AML-193 (cell line): ENCODE measurements at places on chromosomes 7 and 10.

- no peak for DNase-seq
These were observed 402.2 kb downstream of the DNAJB6 start for GRCh38 chr7:157739031-157739430.

- DNase-seq = peak; percentile 86
These were observed 143.8 kb upstream of the PCLO start for GRCh38 chr7:83306502-83306901.

GRCh38 chr7:132149436-132150304 is 426.6 kb downstream of the PLXNA4 start:
- no peak for DNase-seq

- no peak for DNase-seq
These were observed 10.8 kb upstream of the PPP1R3C start for GRCh38 chr10:91643700-91644099.

DNA sequence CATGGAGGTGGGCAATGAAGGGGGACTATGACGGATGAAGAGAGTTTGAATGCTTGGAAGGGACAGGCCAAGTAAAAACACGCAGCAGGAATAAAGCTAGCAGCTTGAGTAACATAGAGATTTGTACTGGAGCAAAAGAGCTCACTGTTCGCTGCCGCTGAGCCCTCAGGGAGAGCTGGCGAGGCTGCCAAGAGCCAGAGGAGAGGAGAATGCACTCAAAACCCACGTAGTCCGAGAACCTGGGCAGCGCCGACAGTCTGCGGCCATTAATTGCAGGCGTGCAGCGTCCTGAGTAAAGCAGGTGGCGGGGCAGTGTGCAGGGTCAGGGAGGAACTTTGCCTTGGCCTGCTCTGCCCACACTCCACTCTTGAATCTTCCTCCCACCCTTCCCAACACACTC is 68.2 kb downstream of the SLC37A3 start:
- DNase-seq = no peak

DNA sequence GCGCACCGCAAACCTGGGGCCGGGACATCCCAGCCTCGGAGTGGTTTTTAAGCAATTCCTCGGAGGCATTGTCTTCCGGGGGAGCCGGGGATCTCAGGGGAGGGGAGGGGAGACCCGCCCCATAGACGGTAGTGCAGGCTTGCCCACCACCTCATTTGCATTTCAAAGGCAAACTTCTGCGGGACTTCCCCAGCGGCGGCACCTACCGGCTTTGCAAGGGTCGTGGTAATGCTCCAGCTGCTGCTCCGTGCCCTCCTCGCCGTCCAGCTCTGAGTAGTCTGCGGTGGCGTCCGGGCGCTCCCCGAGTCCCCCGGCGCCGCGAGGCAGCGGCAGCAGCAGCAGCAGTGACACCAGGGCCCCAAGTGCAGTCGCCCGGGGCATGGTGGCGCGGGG is 425 bp downstream of the TLL2 start:
- no peak for DNase-seq

GRCh38 chr7:86158111-86158510 is 485.6 kb upstream of the GRM3 start:
- DNase-seq = no peak

DNA sequence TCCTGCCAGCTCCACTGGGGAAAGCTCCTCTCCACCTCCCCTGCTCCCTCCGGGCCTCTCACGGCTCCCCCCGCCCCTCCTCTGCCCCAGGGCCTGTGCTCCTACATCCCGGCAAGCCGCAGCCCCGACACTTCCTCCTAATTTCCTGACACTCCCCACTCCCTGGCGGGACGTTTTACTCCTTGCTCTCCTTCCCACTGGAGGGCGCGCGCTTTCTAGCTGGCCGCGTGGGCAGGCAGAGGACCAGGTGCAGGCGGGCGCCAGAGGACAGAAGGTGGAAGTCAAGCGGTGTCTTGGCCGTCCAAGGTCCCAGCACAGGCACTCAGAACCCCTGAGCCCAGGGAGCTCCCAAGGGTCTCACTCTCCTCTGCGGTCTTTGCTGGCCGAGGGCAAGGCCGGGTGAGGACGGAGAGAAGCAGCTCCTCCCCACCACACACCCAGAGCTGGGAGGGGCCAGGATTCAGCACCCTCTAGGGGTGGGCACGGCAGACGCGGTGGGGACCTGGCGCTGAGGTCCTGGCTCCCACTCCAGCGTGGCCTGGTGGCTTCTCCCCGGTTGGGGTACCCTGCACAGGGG is 19.1 kb downstream of the ADAM8 start:
- peak; percentile 32 for DNase-seq

DNA sequence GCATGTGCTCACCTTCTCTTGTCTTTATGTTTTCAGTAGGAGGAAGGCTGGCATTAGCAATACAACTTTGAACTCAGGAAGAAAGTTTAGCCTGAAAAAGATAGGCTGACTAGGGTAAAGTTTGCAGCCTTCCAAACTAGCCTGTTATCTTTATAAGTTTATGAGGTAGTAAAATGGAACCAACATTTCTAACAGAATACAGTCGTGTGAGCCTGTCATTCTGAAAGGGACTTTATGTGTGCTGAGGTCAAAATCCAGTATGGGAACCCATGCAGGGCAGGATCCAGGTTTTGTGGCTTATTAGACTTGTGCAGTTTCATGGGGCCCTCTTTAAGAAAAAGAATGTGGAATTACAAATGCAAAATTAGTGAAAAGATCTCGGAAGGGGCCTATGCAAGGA is 201.0 kb upstream of the PRPS1L1 start:
- DNase-seq = no peak

DNA sequence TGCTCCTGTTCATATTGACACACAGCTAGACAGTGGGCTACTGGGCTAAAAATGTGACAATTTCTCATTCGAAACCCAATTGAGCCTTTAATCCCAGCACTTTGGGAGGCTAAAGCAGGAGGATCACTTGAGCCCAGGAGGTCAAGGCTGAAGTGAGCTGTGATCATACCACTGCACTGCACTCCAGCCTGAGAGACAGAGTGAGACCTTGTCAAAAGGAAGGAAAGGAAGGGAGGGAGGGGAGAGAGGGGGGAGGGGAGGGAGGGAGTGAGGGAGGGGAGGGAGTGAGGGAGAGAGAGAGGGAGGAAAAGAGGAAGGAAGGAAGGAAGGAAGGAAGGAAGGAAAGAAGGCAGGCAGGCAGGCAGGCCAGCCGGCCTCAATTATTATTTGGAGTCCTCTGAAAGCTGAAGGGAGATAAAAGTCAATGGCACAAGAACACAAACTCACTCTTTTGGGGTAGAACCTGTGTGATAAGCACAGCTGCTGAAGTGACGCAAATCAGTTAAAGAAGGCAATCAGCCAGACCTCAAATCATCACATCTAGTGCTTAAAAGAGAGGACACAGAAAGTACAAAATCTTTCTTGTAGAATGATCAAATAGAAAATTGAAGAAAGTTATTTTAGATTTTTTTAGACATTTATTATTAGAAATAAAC is 98.1 kb downstream of the CCDC71L start:
- DNase-seq = no peak

DNA sequence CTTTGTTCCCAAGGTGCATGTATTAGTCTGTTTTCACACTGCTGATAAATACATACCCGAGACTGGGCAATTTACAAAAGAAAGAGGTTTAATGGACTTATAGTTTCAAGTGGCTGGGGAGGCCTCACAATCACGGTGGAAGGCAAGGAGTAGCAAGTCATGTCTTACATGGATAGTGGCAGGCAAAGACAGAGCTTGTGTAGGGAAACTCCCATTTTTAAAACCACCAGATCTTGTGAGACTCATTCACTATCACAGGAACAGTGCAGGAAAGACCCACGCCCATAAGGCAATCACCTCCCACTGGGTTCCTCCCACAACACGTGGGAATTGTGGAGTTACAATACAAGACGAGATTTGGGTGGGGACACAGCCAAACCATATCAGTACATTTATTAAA is 92.9 kb downstream of the PPP1R3C start:
- no peak for DNase-seq
